ENCODE measurements at places on chromosomes 5 and 9.

DNA sequence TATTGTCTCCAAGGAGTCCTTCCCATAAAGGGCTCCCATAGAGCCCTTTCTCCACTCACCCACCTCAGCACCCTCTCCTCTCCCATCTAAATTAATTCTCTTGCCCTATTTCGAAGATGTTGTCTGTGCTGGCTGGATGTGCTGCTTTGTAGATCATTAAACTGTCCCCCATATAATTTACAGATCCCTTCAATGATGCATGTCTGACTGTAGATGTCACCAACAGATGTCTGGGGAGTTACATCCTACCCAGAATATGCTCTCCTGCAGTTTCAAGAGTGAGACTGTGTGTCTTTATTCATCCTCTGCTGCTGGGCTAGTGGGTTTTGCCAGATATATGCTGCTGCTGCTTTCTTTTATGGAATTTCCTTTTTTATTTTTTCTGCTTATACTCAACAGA lies 351.2 kb downstream of the MLLT3 start:
- DNase-seq, result no peak

- no peak for DNase-seq
These were observed 1587.6 kb upstream of the C9orf72 start for GRCh38 chr9:29160763-29161353.

GRCh38 chr5:161314033-161314432 lies 232.5 kb downstream of the GABRB2 start:
- DNase-seq, result no peak

DNA sequence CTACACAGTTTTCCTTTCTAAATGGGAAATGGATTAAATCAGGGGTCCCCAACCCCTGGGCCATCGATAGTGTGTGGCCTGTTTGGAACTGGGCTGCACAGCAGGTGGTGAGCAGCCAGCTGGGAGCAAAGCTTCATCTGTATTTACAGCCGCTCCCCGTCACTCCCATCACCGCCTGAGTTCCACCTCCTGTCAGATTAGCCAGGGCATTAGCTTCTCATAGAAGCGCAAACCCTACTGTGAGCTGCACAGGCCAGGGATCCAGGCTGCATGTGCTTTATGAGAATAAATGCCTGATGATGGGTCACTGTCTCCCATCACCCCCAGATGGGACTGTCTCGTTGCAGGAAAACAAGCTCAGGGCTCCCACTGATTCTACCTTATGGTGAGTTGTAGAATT lies 41.2 kb upstream of the FLT4 start:
- no peak for DNase-seq

DNA sequence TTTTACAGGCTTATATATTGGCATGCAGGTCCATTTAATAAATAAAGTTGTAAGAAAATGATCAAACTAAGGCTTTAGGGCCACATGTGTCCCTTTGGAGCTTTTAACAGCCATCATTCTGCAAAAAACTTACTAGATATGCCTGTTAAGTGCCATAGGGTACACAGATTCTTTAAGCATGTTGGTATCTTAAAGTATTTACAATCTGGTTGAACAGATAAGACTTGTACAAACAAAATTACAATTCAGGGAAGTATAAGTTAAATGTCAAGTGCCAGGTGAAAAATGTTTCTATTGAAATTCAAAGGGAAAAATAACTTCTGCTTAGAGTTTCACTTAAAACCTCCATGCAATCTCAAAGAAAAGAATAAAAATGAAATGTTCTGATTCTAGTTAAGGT lies 558.4 kb upstream of the ST8SIA4 start:
- no peak for DNase-seq

DNA sequence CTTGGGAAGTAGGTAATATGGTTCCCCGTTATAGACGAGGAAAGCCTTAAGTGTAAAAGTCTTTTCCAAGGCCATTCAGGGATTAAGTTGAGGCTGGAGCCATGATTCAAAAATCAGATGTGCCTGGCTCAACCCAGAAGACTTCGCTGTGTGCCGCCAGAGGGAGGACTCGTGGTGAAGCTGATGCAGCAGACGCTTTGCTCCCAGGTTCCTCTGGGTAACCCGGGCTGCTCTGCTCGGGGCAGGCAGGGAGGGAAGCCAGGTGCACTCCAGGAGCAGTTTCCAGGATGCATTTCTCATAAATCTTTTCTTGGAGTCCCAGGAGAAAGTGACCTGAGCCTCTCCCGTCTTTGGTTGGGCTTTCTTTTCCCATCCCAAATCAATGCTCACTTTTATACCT lies 62.9 kb upstream of the ICE1 start:
- DNase-seq, result no peak

DNA sequence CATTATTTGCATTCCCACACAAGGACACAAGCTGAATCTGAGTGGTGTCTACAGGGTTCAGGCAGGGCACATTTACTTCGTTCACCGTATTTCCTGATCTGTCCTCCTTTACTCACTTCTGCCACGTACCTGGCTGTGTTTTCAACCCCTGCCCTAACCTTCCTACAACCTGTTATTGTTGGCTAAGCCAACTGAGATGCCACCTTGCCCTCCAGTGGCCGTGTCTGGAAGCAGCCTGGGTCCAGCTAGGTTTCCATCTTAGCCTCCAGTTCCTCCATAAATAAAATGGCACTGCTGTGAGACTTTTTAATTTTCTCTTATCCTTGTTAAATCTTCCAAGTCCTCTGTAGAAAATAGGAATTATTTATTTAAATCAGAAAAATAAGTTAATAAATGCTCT lies 64.8 kb downstream of the ATP10B start:
- DNase-seq, result no peak

DNA sequence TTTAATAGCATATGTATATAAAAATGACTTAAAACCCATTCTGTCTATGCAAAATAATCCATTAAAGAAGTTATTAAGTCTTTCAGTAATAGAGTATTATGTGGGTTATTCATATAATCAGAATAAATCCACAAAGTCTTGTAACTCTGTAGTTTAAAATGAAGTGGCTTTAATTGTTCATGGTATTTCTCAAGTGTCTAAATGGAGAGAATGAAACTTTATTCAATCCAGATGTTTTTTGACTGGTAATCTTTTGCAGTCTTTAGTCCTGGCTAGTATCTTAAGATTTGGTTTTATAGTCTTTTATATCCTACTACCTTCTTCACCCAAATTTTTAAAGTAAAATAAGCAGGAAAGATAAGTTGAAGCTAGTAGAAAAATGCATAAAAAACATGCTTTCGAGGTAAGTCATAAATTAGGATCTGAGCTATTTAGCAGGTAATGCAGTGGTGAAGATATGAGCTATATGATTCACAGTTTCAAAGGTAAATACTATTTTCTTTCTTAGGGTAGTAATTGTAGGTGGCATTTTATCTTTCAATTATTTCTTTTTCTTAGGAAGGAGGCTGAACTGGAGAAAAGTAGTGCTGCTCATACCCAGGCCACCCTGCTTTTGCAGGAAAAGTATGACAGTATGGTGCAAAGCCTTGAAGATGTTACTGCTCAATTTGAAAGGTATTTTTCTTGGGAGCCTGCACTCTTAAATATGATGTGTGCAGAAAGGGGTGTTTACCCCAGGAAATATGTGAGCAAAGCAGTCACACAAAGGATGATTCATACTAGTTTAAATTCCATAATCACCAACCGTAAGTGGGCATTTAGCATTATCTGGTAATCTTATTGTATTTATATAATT lies 17.9 kb downstream of the HMMR start:
- no peak for DNase-seq

DNA sequence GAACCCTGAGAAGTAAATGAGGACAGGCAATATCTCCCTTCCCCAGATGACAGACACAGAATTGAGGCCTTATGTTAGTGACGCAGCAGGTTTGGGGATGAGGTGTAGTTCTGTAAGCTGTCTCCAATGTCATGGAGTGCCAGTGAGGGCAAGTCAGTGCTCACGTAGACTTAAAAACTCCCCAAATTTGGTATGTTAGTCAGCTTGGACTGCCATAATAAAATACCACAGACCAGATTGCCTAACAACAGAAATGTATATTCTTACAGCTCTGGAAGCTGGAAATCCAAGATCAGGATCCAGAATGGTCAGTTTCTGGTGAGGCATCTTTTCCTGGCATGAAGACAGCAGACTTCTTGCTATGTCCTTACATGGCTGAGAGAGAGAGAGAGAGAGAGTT lies 14.9 kb downstream of the FOXI1 start:
- no peak for DNase-seq

DNA sequence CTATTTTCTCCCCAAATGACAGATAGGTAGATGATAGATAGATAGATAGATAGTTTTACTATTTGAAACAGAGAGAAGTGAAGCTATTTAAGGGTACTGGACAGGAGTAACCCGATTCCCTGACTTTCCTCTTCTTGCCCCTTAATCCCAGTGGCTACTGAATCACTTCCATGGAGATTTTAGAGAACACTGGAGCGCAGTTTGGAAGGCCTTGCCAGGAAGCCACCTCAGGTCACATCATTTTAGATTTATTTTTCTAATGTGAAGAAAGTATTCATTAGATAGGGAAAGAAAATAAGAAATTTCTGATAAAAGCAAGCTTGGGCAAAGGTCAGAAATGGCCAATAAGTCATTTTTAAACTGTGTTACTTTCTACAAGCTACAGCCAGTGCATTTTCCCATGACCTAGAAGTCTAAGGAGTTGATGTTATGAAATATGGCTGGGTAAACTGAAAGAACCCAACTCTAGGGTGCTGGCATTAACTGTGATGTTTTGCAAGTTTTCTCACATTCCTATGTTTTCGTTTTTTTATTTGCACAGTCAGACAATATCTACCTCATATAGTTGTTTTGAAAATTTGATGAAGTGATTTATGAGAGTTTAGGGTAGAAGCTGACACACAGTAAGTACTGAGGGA lies 544.7 kb upstream of the PTGER4 start:
- DNase-seq, result no peak

DNA sequence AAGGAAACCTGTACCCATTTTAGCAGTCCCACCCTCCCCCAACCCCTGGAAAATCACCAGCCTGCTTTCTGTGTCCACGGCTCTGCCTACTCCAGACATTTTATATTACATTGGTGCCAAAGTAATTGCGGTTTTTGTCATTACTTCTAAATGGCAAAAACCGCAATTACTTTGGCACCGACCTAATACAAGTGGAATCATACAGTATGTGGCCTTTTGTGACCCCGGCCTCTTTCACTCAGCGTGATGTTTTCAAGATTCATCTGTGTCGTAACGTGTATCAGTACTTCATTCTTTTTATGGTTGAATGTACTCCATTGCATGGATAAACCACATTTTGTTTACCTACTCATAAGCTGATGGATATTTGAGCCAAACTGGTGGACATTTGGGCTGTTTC lies 9.7 kb upstream of the ORM1 start:
- DNase-seq, result no peak

- DNase-seq, result no peak
These were observed 12.8 kb upstream of the FBXL7 start for GRCh38 chr5:15487228-15487627.

DNA sequence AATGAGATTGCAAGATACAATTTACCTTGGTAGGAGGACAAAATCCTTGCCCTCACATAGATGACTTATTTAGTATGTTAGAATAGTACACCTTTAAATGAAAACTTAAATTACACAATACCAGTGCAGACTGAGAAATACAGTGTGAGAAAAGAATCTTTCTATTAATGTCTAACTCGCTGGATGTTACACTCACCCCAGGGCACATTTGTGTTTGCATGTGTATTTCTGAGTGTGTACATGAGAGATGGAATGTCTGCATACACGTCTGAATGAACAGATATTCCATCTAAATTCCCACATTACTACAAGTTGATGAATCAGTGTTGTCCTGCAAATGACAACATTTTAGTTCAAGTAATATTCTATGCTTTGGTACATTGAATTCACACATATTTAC lies 99.8 kb downstream of the KLHL3 start:
- no peak for DNase-seq

DNA sequence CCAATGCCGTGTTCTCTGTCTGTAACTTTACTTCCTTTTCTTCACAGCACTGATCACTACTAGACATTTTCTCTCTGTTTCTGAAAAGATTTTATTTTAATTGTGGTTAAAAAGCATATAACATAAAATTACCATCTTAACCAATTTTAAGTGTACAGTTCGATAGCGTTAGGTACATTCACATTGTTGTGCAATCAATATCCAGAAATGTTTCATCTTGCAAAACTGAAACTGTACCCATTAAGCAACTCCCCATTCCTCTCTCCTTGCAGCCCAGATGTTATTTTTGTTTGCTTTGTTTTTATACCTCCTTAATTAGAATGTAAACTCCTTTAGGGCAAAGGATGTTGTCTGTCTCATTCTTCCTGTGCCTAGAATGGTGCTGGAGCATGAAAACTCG lies 47.5 kb downstream of the COL27A1 start:
- no peak for DNase-seq

DNA sequence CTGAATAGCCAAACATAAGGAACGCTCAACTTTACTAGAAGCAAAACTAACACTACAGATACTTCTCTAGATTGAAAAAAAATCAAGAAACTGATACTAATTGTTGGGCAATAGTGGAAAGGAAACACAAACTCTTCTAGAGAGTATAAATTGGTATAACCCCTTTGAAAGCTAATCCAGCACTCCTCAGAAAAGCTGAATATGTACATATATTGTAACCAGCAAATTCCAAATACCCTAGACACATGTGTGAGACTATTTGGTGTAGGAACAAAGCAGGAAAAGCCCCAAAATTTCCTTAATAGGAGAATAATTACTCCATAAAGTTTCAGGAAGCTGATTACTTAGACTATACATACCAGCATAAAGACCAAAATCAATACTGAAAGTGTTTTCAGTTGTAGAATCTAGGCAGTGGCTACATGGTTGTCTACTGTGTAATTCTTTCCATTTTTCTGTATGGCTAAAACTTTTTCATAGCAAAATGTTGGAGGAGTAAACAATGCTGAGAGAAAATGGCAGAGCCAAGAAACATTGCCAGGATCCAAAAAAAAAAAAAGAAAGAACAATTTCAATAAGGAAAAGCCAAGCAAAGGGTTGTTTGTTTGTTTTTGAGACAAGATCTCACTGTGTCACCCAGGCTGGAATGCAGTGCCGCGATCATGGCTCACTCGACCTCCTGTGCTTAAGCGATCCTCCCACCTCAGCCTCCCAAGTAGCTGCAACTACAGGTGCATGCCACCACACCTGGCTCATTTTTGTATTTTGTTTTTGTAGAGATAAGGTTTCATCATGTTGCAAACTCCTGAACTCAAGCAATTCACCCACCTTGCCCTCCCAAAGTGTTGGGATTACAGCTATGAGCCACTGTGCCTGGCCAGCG lies 15.0 kb downstream of the SKP1 start:
- no peak for DNase-seq

DNA sequence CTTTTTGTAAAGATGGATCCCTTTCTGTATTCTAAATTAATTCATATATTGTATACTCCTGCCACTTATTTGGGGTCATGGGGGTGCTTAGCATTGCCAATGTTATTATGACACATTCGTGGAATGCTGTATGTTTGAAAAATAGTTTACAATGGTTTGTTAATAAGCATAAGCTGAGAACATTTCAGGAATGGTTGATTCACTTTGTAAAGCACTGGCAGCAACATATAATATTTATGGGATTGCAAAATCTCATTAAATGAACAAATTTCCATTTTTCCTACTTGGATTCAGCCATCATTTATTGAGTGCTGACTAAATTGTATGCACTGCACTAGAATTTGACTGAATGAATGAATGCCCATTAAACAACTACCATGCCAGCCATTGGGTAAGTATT lies 215.2 kb upstream of the KLF4 start:
- DNase-seq, result no peak
